NCI-H69 (cell line): ENCODE measurements at places on chromosomes 1 and 21.
A peak's percentile ranks its signal among the peaks of the same experiment; 100 is the strongest.

DNA sequence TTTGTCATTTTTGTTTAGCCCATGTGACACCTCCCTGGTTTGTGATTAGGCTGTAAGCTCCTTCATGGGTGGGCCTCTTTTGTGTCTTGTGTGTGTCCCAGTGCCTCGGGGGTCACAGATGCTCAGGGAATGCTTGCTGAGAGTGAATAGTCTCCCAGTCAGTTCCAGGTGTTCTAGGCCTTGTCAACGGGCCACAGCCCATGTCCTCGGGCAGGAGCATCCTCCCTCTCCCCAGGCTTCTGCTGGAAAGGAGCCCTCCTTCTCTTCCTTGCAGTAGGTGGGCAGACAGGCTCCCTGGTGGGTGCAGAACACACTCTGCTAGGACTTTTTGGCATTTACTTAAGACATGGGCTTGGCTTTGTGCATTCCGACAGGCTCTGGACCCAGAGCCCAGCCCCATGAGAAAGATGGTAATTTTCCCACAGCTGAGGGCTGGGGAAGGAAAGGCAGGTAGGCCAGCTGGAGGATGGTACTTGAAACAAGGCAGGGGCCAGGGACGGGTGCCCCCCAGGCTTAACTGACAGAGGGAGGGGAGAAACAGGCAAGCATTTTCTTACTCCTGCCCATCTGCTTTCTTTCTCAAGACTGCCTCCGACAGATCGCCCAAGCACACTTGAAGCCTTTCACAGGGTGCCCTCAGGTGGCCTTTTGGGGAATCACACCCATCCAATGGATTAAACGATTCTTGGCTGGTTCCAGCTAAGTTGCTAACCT, 7.1 kb upstream of the CPLANE2 start:
- DNase-seq: peak; percentile 76

GRCh38 chr1:6614019-6614928, 743 bp downstream of the PHF13 start:
- peak; percentile 62 for DNase-seq

- DNase-seq: no peak
These were observed 14.9 kb downstream of the DMAP1 start for GRCh38 chr1:44228218-44228617.

GRCh38 chr1:225845097-225845496, 35.2 kb downstream of the EPHX1 start:
- no peak for DNase-seq

DNA sequence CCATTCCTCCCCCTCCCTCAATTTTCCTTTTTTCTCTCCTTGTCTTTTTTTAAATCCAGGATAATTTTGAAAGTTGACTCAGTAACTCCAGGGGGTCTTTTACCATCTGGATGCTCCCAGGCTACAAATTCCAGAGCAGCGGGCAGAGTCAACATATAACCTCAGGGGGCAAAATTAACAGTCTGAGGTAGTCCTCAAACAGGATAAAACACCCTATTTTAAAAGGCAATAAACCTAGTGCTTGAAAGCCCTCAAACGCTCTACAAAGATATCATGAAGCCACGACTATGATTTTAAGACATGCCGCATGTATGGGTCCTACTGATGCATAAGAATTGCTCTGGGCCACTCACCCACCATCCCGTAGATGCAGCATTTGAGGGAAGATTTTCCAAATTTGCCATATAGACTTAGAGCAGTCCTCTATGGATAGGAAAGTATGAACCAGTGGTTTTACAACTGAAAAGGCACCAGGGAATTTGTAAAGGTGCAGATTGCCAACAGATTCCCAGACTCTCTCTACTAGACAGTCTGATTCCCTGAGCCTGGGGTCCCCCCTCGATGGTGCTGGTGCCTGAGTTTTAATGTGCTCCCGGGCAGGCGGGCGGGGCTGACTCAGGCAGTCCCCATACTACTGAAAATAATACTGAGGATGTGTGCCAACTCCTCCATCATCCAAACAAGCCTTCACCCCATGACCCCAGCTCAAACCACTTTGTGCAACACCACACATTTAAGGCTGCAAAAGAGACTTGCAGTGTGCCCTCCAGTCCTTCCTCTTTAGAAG, 37.2 kb downstream of the PTPN14 start:
- peak; percentile 92 for DNase-seq

- no peak for DNase-seq
These were observed 78.3 kb downstream of the PSMG1 start for GRCh38 chr21:39104911-39105310.

DNA sequence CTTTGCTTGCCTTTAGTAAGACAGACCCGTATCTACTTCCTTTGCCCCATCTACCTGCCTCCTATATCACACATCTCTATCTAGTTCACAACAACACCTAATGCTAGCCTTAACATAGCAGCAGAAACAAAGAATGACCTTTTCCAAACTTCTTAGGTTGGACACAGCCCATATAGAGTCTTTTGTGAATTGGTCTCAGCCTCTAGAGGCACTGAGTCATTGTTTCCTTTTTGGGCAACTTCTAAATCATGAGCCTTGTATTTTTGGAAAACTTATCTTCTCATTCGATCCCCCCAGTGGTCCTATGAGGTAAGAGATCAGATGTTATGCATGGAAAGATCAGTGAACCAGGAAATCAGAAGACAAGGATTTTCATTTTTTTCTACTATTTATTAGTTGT, 679.4 kb upstream of the USP24 start:
- DNase-seq: no peak

- no peak for DNase-seq
These were observed 801 bp downstream of the MX1 start for GRCh38 chr21:41426676-41427404.

DNA sequence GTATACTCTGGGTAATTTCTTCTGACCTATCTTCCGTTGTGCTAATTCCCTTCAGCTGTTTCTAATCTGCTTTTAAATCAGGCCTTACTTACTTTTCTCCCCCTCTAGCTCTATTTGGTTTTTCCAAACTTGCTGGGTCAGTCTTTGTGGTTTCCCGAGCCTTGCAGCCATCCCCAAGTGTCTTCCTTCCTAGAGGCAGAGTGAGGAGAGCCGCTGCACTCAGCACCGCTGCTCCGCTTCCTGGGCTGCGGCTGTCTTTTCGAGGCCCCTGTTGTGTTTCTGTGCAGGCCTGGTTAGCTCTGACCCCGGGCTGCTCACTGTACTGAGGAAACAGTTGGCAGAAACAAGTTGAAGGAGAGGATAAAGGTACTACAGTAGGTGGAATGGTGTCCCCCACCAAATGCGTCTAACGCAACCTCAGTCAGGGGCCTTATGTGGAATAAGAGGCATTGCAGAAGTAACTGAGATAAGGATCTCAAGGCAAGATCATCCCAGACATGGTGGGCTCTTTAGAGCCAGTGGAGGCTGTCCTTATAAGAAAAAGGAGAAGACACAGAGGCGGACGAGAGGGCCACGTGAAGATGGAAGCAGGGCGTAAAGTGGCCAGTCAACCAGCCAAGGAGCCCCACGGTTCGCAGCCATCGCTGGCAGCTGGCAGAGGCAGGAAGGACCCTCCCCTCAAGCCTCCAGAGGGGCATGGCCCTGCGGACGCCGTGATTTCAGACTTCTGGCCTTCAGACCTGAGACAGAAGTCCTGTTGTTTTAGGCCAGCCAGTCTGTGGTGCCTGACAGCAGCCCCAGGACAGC, 10.5 kb downstream of the WNT9A start:
- DNase-seq: no peak

DNA sequence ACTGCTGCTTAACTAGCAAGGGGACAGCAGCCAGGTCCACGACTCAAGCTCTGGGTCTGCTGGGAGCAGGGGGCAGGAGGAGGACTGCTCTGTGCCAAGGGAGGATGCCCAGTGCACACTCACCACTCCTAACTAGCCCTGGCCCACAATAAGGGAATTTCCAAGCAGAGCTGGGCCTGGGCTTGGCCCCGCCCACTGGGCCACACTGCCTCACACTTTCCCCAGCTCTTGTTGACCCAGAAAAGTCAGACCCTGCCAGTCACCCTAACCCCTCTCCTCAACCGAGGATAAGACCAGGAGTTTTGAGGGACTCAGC, 18.7 kb downstream of the SLC9A1 start:
- no peak for DNase-seq

DNA sequence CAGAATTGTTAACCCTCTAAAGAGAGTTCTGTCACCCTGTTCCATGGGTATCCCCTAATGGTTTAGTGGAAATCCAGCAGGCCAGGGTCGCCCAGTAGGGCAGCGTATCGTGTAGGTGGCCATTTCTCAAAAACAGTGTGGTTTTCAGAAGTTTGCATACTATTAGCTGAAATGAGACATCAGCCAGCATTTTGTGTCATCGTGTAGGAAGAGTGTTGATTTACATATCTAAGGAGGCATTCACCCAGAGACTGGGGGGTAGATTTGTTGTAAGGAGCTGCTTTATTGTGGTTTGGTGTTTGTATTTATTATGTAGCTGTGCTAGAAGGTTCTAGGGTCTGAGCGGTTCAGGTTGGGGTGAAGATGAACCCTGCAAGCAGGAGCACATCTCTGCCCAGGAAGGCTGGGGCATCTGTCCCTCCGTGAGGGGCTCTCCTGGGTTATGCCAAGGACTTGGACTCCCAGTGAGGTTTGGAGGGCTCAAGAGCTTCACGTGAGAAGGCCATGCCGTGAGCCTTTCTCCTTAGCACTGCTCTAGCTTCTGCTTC, 174.4 kb downstream of the PGBD5 start:
- no peak for DNase-seq

DNA sequence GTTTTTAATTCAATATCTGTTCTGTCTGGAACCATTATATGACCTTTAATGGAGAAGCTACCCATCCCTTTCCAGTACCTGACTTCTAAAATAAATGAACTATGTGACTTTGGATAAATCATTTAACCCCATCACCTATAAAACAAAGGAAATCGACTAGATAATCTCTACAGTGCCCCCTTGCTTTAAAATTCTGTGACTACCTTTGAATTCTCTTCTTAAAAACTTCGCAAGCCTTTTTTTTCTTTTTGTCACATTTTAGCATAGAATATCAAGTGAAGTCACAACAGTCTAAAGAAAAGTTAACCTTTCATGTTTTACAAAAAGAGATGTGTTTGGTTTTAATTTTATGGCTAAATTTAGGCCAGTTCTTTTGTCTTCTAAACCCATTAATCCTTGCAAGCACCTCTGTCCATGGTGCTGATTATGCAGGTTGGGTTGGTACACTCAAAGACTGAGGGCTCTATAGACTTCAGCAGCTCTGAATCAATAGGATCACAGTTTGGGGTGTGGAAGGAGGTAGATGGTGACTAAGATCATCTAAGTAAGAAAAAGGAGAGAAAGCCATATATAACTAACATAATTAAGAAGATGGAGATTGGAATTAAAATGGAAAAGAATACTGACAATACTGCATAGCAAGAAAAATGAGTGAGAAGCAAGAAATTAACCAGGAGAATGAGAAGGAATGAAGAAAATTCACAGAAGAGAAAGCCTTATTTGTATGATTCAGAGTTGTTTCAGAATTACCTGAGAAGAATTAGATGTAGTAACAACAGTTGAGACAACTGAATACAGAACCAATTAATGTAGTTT, 59.2 kb downstream of the TBX15 start:
- DNase-seq: no peak

GRCh38 chr1:209618756-209619420, 33.3 kb downstream of the LAMB3 start:
- DNase-seq: peak; percentile 68

GRCh38 chr1:214319938-214320337, 39.0 kb downstream of the SMYD2 start:
- DNase-seq: peak; percentile 23

DNA sequence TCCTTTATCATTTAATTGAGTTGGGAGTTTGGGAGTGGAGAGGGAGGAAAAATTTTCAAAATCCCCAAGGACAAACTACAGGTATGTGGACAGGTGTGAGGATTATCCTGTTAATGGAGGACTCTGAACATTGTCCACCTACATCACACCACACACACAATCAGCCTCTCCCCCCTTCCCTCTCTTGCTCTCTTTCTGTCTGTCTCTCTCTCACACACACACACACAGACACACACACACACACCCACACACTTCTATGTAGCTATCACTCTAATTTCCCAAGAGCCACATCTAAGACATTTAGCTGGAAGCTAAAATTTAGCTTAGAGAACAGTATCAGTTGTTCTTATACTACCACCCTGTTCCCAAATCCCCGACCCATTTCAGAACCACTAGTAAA, 1.5 kb downstream of the S100A8 start:
- DNase-seq: no peak

- DNase-seq: no peak
These were observed 809.2 kb downstream of the USP25 start for GRCh38 chr21:16538936-16539440.

DNA sequence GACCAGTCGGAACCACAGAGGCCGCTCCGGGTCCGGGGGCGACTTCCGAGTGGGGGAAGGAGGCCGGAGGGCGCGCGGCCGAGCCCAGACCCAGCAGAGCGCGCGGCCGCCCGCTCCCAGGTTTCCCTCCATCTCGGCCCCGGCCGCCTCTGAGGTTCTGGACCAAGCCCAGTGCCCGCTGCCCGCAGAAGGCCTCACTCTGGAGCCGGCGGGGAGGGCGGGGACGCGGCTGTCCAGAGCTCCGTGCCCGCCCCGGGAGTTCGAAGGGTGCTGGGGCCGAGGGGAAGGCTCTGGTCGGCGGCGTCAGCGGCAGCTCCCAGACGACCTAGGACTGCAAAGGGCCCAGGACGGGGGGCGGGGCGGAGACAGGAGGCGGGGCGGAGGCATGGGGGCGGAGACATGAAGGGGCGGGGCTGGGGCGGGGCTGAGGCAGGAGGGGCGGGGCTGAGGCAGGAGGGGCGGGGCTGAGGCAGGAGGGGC, 48.0 kb upstream of the SLC19A1 start:
- DNase-seq: no peak

DNA sequence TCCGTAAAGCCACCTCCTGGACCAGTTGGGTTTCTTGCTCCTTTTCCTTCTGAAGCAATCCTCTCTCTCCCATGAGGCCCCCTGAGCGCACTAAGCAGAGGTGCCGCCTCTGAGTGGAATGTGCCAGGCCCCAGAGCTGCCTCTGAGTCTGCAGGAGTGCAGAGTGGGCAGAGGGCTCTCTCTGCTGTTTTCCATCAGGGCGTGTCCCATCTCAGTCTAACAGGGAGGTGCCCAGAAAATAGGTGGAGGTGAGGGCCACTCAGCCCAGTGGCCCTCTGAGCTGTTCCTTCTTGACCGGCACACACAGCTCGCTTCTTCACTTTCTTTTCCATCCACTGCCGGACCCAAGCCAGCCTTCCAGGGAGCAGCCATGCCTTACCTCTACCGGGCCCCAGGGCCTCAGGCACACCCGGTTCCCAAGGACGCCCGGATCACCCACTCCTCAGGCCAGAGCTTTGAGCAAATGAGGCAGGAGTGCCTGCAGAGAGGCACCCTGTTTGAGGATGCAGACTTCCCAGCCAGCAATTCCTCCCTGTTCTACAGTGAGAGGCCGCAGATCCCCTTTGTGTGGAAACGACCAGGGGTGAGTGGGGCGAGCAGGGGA, at the start of gene CAPN9:
CAPN9 (plus strand) TSS at position 262 of the 604 bp plus-strand sequence; CDS start at position 371, 109 bp downstream.
- peak; percentile 59 for DNase-seq

GRCh38 chr1:229579059-229579673, 20.7 kb upstream of the ABCB10 start:
- DNase-seq: peak; percentile 95

- peak; percentile 34 for DNase-seq
These were observed 29.6 kb downstream of the DEGS1 start for GRCh38 chr1:224212618-224213061.

GRCh38 chr1:197744979-197745378, 30.3 kb downstream of the DENND1B start:
- no peak for DNase-seq

GRCh38 chr1:32771561-32772280, 45.4 kb downstream of the YARS1 start:
- DNase-seq: no peak
